ENCODE measurements at places on chromosomes 7 and 10.

DNA sequence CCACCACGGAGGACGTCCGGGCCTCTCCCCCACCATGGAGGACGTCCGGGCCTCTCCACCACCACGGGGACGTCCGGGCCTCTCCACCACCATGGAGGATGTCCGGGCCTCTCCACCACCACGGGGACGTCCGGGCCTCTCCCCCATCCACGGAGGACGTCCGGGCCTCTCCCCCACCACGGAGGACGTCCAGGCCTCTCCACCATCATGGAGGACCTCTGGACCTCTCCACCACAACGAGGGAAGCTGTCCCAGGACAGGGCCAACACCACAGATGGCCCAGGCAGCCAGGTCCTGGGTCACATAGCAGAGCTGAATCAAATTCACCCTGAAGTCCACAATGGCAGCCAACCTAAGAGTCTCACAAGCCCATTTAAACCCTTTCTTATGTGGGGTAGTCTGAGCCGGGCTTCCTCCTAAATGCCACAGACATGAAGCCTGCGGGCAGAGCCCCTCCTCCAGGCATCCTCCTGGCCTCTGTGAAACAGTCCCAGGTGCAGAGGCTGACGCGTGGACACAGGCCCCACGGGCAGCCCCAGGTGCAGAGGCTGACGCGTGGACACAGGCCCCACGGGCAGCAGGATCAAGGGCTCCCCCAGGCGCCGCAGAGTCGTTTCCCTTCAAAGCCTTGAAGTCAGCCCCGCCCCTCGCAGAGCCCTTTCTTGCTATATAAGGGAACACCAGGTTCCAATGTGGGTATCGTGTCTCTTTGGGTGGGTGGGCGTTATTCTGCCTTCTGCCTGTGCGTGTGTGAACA lies 47.0 kb downstream of the FOXL3 start:
- DNase-seq: no peak

GRCh38 chr10:79392020-79392398 lies 44.7 kb downstream of the PPIF start:
- no peak for DNase-seq

- no peak for DNase-seq
Measured at GRCh38 chr10:30747633-30748032, 118.1 kb upstream of the LYZL2 start.

- DNase-seq: no peak
Measured at GRCh38 chr7:119936836-119937235, 336.1 kb upstream of the KCND2 start.

GRCh38 chr10:56586461-56586891 lies 225.4 kb upstream of the ZWINT start:
- DNase-seq: no peak

DNA sequence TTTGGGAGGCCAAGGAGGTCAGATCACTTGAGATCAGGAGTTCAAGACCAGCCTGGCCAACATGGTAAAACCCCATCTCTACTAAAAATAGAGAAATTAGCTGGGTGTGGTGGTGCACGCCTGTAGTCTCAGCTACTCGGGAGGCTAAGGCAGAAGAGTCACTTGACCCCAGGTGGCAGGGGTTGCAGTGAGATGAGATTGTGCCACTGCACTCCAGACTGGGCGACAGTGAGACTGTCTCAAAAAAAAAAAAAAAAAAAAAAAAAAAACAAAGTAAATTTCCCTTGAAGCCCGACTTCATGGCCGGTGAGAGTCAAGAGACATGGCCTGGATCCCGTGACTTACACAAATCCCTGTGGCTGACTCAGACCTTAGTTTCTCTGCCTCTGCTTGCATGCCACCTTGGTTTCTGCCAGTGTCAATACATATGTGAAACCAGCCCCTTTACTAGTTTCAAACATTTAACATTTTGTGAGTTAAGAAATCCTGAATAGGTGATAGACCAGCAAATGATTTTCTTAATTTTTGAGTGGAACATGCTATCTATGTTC lies 62.8 kb downstream of the ZEB1 start:
- DNase-seq: no peak

DNA sequence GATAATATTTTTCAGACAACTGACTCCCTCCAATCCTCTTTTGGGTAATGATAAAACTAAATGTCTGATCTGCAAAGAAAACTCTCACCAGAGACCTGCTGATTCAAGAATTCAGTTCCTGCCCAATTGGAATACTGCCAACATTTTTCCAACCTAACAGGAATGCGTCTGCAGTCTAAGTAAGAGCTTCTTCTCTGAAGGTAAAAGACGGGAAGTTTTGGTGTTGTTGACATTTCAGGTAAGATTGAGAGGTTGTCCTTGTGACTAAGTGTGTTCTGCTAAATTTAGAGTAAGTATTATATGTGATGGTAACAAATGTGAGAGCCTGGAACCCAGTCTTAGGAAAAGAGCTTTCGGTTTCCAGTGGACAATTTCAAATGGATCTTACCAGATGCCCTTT lies 17.6 kb downstream of the IFIT5 start:
- DNase-seq: no peak

DNA sequence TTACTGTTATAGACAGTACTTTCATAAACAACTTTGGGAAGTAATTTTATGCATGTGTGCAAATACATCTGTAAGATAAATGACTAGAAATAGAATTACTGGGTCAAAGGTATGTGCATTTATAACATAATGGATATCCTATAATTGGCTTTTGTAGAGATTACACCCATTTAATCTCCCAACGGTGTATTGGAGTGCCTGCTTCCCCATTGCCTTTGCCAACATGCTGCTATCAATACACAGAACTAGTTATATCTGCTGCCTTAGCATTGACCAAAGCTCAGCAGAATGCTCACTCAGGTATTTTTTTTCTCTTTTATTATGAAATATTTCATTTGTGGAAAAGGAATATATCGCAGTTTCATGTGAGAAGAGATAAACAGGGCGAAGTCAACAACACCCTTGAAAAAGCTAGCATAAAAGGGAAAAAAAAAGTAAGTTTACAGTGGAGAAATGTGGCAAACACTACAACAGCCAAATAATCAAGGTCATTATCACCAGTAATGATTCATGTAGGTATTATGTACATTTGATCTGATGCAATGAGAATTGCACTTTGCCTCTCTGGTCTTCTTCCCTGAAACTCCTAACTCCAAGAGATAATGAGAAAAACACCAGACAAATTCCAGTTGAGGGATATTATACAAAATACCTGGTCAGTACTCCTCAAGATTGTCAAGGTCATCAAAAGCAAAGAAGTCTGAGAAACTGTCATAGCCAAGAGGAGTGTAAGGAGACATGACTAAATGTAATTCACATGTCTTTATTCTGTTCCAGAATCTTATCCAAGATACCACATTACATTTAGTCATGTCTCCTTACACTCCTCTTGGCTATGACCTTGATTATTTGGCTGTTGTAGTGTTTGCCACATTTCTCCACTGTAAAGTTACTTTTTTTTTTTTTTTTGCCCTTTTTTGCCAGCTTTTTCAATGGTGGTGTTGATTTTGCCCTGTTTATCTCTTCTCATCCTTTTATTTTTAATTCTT lies 36.8 kb downstream of the MARCHF5 start:
- DNase-seq: no peak

GRCh38 chr7:87624628-87625027 lies 3.6 kb upstream of the RUNDC3B start:
- no peak for DNase-seq

DNA sequence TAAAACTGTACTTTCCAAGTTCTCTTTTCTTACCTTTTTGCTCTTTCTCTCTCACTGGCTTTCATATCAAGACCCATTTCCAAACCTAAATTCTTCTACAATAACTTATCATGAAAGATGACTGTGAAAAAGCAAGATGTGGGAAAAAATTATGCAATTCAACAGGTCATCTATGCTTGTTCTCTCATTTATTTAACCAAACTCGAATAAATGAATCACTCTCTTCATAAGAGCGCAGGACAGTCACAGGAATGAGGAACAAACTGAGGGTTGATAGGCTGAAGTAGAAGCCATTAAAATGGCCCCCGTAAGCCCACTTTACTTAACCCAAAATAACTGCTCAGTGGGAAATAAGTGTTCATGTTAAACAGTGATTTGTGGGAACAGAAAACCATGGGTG lies 1289.7 kb upstream of the SORCS1 start:
- DNase-seq: no peak

- DNase-seq: no peak
Measured at GRCh38 chr10:103745341-103746247, 109.8 kb downstream of the SH3PXD2A start.

DNA sequence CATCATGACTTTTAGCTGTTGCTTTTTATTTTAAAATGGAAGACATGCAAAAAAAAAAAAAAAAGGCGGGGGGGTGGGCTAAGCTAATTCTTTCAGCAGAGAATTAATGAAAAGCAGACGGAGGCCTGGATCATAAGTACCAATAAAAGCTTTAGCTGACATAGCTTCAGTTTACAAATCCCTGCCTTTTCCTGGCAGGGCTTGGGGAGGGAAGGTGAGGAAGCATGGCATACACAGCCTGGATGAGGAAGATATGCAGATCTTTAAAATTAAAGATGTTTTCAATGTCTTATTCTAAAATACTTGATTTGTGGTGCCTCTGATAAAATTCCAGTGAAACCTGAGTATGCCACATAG lies 57.0 kb downstream of the ICA1 start:
- no peak for DNase-seq

GRCh38 chr7:40329601-40330153 lies 194.9 kb downstream of the SUGCT start:
- no peak for DNase-seq

DNA sequence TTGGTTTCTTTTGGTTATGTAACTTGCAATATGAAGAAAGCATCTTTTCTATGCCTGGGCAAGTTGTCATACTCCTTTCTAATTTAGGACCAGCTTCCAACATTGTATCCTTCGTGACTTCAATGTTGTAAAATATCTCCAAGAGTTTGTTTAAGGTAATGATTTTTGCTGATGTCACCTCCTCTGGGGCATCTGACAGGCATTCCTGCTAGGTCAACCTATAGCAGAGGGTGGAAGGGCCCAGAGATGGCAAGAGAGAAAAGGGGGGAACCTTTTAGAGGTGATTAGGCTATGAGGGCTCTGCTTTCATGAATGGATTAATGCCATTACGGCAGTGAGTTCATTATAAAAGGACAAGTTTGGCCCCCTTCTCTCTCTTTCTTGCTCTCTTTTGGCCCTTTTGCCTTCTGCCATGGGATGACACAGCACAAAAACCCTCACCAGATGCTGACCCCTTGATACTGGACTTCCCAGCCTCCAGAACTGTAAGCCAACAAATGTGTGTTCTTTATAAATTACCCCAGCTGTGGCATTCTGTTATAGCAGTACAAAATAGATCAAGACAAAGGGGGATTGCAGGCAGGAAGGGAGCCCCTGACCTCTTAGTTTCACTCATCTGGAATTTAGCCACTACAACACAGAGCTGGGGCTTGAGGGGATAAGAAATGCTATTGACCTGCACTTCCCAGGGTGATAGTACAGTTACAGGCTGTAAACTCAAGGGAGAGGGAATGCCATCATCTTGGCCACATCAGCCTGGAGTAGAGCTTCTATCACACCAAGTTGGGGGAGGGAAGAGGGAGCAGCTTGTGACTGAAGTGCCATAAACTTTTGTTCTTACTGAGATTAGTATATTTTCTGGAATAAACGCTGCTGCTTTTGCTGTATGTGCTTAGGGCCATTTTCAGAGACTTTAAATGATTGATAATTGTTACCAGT lies 195.9 kb downstream of the CFTR start:
- no peak for DNase-seq

GRCh38 chr10:109913306-109913892 lies 9.9 kb downstream of the XPNPEP1 start:
- DNase-seq: no peak

DNA sequence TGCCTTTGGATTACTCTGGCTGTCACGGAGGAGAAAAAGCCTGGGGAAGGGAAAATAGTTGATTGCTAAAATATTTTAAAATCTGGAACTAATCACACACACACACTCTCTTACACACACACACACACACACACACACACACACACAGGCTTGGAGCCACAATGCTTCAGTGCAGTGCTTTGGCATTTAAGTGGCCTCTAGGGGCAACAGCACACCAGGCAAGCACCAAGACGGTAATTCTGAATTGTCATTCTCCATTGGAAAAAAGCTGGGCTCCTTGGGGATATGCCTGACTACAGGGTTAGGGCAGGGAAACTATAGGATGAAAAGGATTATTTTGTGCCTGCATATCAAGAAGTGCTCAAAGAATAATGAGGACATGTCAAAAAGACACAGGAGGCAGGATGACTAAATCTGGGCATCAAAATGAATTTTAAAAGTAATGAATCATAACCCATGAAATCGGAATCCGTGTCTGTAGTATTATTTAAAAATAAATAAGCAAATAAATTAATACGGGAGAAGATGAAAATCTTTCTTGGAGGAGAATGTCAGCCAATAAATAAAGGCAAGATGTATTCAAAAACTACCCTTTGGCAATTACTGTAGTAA lies 30.4 kb upstream of the DDC start:
- no peak for DNase-seq

GRCh38 chr7:116689790-116690259 lies 17.8 kb downstream of the MET start:
- no peak for DNase-seq

- no peak for DNase-seq
Measured at GRCh38 chr10:9743639-9744038, 1274.0 kb upstream of the CELF2 start.

- no peak for DNase-seq
Measured at GRCh38 chr10:76735866-76736265, 901.7 kb downstream of the KCNMA1 start.

DNA sequence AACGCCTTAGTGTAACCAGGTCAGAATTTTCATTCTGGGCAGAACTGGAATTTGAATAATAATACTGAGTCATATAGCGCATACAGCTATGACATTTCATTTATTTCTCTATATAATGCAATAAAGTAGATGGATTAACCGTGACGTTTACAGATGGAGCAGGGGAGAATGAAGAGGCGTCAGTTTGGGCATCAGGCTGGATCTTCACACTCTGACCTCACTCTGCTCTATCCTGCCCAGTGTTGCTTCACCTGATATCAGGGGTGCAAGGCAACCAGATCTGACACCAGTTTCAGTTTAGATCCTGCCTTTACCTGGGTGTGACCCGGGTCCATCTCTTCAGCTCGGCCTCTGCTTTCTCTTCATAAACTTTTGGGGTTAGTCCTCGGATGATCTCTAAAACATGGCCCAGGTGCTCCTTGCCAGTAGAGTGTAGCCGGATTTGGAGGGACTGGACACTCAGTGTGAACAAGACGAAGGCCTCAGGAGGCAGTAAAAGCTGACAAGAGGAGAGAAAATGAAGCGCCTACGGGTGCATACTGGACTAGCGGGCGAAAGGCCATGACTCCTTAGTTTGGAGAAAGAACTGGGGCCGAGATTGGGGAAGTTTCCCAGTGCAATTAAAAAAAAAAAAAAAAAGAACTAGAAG lies 1.4 kb upstream of the ZYX start:
- DNase-seq: no peak
